Dermis blood vessel endothelial cell (primary cell): ENCODE measurements at places on chromosomes 16 and 17. TPM values are rescaled to one million over a fixed set of nuclear protein-coding genes. Genes with fewer than 3 reads are reported as not detected.

Gene SLFN14
- not detected in 2 replicates for total RNA-seq

Gene CCL1
- not detected in 2 replicates for total RNA-seq

Gene LPO
- under 0.01 TPM in 1 of 2 replicates, not detected in the other for total RNA-seq

Gene OR1E2
- total RNA-seq, result not detected in 2 replicates

Gene ZC3H18
- 15.3 and 17.3 TPM in 2 replicates for total RNA-seq

Gene ZNF385C
- total RNA-seq, result not detected in 2 replicates

Gene SLC47A1
- total RNA-seq, result 0.51 and 0.85 TPM in 2 replicates

Gene MYLK3
- total RNA-seq, result 0.34 and 0.37 TPM in 2 replicates

Gene SPECC1
- 1.7 and 3.1 TPM in 2 replicates for total RNA-seq

Gene KCNG4
- total RNA-seq, result not detected in 2 replicates

Gene UBALD1
- total RNA-seq, result 5.9 and 13.4 TPM in 2 replicates

Gene TEKT1
- total RNA-seq, result not detected in 2 replicates

Gene IGSF6
- not detected in 2 replicates for total RNA-seq

Gene PPP1R27
- not detected in 2 replicates for total RNA-seq

Gene SHISA6
- total RNA-seq, result not detected in 2 replicates

Gene ICAM2
- 443 and 748 TPM in 2 replicates for total RNA-seq

Gene TCF25
- total RNA-seq, result 170 and 206 TPM in 2 replicates

Gene TMEM114
- total RNA-seq, result not detected in 2 replicates

Gene SLC35G6
- not detected in 2 replicates for total RNA-seq

Gene AURKB
- total RNA-seq, result 15.3 and 58.0 TPM in 2 replicates

Gene ADORA2B
- total RNA-seq, result 3.6 and 8.2 TPM in 2 replicates

Gene TMEM11
- total RNA-seq, result 20.4 and 30.0 TPM in 2 replicates

Gene TSNAXIP1
- total RNA-seq, result 0.47 and 0.85 TPM in 2 replicates

Gene CCL17
- total RNA-seq, result not detected in 2 replicates

Gene SPATA20
- total RNA-seq, result 36.8 and 43.6 TPM in 2 replicates

Gene FBXO39
- 3.7 and 4.3 TPM in 2 replicates for total RNA-seq

Gene FBXL16
- total RNA-seq, result 0.05 TPM in 1 of 2 replicates, not detected in the other

Gene KRTAP4-12
- total RNA-seq, result not detected in 2 replicates

Gene KRT27
- total RNA-seq, result not detected in 2 replicates

Gene FA2H
- not detected in 2 replicates for total RNA-seq

Gene UBE2Z
- 71.0 and 75.1 TPM in 2 replicates for total RNA-seq

Gene VASN
- 1.9 and 2.2 TPM in 2 replicates for total RNA-seq

Gene KRT31
- not detected in 2 replicates for total RNA-seq

Gene MFSD6L
- total RNA-seq, result not detected in 2 replicates

Gene TAT
- total RNA-seq, result not detected in 2 replicates

Gene CCL7
- 0.23 TPM in 1 of 2 replicates, not detected in the other for total RNA-seq

Gene TP53TG3D
- total RNA-seq, result 0.28 TPM in 1 of 2 replicates, not detected in the other

Gene G6PC1
- not detected in 2 replicates for total RNA-seq
